ENCODE measurements at places on chromosomes 1 and 21. TPM values are rescaled to one million over a fixed set of nuclear protein-coding genes. Genes with fewer than 3 reads are reported as not detected.

- peak; percentile 17 for DNase-seq
- H3K4me3 ChIP-seq = no peak overlapping the region
- no peak overlapping the region for H3K27ac ChIP-seq
- H3K27me3 ChIP-seq = no peaks in the 10 kb centered on the region
- H3K36me3 ChIP-seq = no peaks in the 10 kb centered on the region
- no peaks in the 10 kb centered on the region for H3K4me1 ChIP-seq
These were observed 21.3 kb upstream of the ATF3 start for GRCh38 chr1:212587016-212587887.

DNA sequence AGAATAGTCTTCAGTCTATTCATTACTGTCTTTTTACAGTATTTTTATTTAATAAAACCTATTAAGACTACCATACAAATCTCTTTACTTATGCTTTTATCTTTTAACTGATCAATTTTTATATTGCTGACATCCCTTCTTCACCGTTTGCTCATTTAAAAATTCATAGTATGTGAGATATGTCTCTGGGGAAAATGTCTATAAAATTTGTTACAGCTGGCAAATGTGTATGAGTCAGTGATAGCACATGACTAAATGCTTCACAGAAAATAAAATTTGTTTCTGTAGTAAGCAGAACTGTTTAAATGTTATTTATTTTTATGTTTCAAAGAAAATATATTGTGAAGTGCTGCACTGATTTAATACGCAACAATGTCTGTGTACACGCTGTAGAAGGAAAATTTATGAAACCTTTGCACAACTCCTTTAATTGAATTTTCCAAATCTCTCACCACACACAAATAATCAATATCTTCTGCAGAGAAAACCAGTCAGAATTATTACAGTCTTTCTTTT is 74.2 kb downstream of the ITGB3BP start:
- no peak overlapping the region for H3K4me3 ChIP-seq
- no peak overlapping the region for H3K27ac ChIP-seq
- no peaks in the 10 kb centered on the region for H3K27me3 ChIP-seq
- no peak for DNase-seq
- no peaks in the 10 kb centered on the region for H3K36me3 ChIP-seq

DNA sequence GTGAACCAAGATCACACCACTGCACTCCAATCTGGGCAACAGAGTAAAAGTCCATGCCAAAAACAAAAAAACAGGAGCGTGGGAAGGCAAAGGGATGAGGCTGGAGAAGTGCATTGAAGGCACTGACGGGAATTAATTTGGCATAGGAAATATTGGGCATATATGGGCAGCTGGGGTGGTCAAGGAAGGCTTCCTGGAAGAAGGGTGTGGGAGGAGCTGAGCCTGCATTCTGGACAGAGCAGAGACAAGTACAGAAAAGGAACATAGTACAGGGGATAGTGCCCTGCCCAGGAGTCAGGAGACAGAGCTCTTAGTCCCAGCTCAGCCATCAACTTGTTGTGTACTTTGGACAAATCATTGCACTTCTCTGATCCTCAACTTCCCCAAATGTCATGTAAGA is 11.7 kb downstream of the SDC3 start:
- peaks cover 97% of the 10 kb centered on the region for H3K4me1 ChIP-seq
- H3K36me3 ChIP-seq = no peaks in the 10 kb centered on the region
- no peak for DNase-seq
- no peak overlapping the region for H3K4me3 ChIP-seq

DNA sequence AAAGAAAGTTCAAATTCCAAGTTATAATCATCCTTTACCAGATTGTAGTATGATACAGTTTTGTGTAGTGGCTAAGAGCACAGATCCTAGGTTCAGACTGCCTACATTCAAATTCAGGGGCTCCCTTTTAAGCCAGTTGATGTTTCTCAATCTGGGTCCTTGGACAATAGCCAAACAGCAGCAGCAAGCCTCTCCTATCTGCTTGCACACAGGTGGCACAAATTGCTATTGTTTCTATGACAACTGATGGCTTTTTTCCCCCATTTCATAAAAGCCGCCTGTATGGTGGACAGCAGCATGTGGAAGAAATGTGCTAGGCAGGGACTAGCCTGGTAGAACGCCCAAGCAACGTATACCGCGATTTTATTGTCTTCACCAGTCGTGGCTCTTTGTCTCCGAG is 76.5 kb downstream of the S1PR1 start:
- no peak overlapping the region for H3K4me3 ChIP-seq
- H3K4me1 ChIP-seq = peaks cover 8% of the 10 kb centered on the region
- H3K27me3 ChIP-seq = peaks cover 4% of the 10 kb centered on the region
- H3K36me3 ChIP-seq = no peaks in the 10 kb centered on the region
- H3K27ac ChIP-seq = no peak overlapping the region

DNA sequence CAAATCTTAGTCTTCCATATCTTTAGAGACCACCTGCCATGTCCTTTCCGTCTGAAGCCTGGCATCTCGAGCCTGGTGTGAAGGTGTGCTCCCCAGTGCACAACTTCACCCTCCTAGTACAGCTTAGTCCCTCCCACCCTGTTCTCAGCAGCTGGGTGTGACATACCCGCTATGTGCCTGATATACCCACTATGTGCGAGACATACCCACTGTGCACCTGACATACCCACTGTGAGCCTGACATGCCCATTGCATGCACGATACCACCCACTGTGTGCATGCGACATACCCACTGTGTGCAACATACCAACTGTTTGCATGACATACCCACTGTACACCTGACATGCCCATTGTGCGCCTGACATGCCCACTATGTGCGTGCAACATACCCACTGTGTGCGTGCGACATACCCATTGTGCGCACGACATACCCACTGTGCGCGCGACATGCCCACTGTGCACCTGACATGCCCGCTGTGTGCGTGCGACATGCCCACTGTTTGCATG is 3.0 kb upstream of the RRP1 start:
- H3K27ac ChIP-seq = no peak overlapping the region
- no peaks in the 10 kb centered on the region for H3K36me3 ChIP-seq
- no peak overlapping the region for H3K4me3 ChIP-seq
- no peak for DNase-seq
- H3K27me3 ChIP-seq = no peaks in the 10 kb centered on the region

GRCh38 chr21:46551636-46552241 is 53.1 kb downstream of the S100B start:
- H3K27me3 ChIP-seq = no peaks in the 10 kb centered on the region
- H3K4me1 ChIP-seq = no peaks in the 10 kb centered on the region
- H3K36me3 ChIP-seq = peaks cover 89% of the 10 kb centered on the region
- peak; percentile 92 for DNase-seq
- no peak overlapping the region for H3K27ac ChIP-seq

- H3K36me3 ChIP-seq = no peaks in the 10 kb centered on the region
- no peaks in the 10 kb centered on the region for H3K4me1 ChIP-seq
- H3K4me3 ChIP-seq = no peak overlapping the region
- no peaks in the 10 kb centered on the region for H3K27me3 ChIP-seq
- no peak overlapping the region for H3K27ac ChIP-seq
These were observed 871.6 kb downstream of the BRINP3 start for GRCh38 chr1:189606047-189606446.

The KCNK2 gene
- total RNA-seq = 3.3 TPM

DNA sequence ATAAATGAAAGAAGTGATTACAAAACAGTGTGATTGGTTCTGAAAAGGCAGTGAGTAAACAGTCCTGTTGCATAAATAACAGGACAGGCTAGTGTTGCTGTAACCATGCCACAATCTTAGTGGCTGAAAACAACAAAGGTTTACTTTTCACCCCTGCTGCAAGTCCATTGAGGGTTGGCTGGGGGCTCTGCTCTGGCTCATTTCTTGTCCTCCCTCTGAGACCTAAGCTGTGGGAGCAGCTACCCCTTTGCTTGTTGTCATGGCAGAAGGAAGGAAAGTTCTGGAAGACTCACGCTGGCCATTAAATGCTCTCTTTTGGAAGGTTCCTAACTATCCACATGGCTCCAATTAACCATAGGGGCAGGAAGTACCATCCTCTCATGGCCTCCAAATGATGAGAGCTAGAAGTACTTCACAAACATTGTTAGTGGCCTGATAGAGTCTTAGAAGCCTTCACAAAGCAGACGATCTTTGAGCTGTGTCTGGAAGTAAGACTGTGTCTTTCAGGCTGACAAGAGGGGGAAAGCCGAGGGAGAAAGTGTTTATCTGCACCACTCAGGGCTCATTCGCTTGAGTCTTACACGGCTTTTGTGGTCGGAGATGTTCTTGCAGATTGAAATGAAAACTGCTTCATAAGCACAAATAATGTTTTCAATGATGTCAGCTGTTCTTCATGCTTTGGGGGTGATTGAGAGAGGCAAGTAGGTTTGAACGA is 11.9 kb downstream of the RCSD1 start:
- no peak overlapping the region for H3K4me3 ChIP-seq
- H3K27ac ChIP-seq = no peak overlapping the region
- H3K36me3 ChIP-seq = peaks cover 5% of the 10 kb centered on the region

DNA sequence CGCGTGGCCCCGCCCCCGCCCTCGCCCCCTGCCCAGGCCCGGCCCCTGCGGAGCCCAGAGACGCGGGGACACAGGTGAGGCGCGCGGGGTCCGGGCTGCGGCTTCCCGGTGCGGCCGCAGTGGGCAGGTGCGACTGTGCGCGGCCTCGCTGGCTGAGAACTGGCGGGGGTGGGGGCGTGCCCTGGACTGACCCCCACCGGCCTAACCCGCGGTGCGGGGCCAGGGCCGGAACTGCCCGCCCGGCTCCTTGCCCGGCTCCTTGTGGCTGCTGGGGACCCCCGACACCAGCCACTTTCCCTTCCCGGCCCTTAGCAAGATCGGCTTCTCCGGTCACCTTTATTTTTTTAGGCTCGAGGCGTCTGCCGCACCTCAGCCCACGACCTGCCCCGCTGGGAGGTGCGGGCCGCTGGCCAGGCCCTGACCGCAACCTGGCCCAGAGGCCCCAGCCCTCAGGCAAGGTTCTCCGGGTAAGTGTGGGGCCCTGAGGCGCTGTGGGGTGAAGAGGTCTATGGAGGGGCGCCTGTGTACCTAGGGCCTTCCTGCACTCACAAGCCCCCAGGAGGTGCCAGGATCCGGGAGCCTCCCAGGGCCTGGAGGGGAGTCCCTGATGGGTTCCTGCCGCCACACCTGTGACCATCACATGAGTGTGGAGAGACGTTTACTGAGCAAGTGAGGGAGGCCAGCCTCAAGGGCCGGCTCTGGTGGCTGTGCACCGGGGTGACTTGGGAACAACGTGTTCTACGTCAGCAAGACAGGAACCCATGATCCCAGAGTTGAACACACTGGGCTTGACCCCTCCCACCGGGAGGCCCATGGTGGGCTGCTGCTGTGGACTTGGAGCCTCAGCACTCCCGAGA is at the start of gene SMIM1:
Gene SMIM1, plus strand, starts transcription at position 35 of the 857 bp plus-strand sequence. CDS start 2,625 bp downstream, outside the sequence.
- no peak for DNase-seq
- no peaks in the 10 kb centered on the region for H3K27me3 ChIP-seq
- H3K4me3 ChIP-seq = peak within 1 kb of the TSS; percentile 89
- H3K4me1 ChIP-seq = peaks cover 49% of the 10 kb centered on the region

DNA sequence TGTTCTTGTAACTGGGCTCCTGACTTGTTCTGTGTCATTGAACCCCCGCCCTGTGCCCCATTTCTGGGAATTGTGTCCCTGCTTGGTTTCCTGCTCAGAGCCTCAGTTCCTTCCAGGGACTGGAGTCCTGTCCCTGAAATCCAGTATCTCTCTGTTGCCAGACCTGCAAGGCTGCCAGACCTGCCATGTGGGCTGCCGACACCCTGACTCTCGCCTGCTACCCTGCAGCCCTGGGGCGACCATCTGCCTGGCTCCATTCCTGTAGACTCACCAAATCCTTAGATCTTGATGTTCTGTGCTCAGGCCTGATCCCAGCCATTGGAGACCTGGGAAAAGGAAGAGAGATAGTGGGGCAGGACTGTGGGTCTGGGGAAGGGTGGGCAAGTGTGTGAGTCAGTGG is 383.3 kb upstream of the PROX1 start:
- no peaks in the 10 kb centered on the region for H3K4me1 ChIP-seq
- H3K36me3 ChIP-seq = no peaks in the 10 kb centered on the region
- peaks cover 4% of the 10 kb centered on the region for H3K27me3 ChIP-seq
- no peak overlapping the region for H3K4me3 ChIP-seq
- DNase-seq = no peak

- H3K4me1 ChIP-seq = peaks cover 69% of the 10 kb centered on the region
- no peak overlapping the region for H3K4me3 ChIP-seq
- H3K27me3 ChIP-seq = no peaks in the 10 kb centered on the region
- no peak overlapping the region for H3K27ac ChIP-seq
- H3K36me3 ChIP-seq = peaks cover 22% of the 10 kb centered on the region
These were observed 2.5 kb downstream of the ADAR start for GRCh38 chr1:154605534-154605933.

DNA sequence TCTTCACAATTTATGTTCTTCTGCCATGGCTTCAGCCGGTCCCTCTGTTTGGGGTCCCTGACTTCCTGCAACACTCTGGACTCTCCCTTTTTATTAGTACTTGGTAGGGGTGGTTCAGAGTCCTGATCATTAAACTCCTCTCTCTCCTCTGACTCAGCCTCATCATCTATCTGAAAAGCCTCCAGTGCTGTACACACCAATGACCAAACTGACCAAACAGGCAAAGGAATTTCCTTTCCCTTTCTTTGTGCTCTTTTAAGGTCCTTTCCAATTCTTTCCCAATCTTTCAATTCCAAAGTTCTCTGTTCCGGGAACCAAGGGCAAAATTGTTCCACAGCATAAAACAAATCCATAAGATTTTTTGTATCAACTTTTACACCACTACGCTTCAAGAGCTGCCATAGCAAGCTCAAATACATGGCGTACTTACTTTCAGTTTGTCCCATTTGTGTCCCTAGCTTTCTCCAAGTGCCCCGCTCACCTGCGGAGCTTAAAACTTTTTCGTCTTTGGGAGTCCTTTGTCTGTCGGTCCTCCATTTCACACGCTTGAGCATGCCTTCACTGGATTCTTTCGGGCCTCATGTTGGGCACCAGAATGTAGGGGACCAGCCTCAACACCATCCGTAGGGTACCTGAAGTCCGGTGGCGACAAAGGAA is 9.6 kb downstream of the DAP3 start:
- no peak overlapping the region for H3K4me3 ChIP-seq
- H3K4me1 ChIP-seq = peaks cover 14% of the 10 kb centered on the region
- H3K27ac ChIP-seq = no peak overlapping the region
- H3K27me3 ChIP-seq = no peaks in the 10 kb centered on the region
- no peak for DNase-seq
- no peaks in the 10 kb centered on the region for H3K36me3 ChIP-seq

DNA sequence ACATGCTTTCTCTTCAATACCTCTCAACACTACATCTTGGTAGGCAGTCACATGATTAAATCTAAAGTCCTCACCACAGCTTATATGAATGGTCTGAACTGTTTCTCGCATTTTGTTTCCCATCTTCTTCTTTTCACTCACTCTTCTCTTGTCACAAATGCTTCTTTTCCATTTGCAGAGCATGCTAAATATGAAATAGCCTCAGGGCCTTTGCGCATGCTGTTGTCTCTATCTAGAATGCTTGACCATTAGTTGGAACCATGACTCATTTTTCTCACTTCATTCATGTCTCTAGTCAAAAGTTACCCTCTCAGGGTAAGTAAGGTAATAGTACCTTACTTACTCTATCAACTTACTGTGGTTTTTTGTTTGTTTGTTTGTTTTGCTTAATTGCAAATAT is 239.7 kb downstream of the PTPRC start:
- H3K27me3 ChIP-seq = no peaks in the 10 kb centered on the region
- H3K4me3 ChIP-seq = no peak overlapping the region
- no peak overlapping the region for H3K27ac ChIP-seq
- H3K36me3 ChIP-seq = no peaks in the 10 kb centered on the region
- no peaks in the 10 kb centered on the region for H3K4me1 ChIP-seq
- no peak for DNase-seq

- no peaks in the 10 kb centered on the region for H3K36me3 ChIP-seq
- no peaks in the 10 kb centered on the region for H3K27me3 ChIP-seq
- no peak overlapping the region for H3K4me3 ChIP-seq
- H3K27ac ChIP-seq = no peak overlapping the region
- H3K4me1 ChIP-seq = peaks cover 16% of the 10 kb centered on the region
- DNase-seq = no peak
These were observed 55.8 kb upstream of the ATP2B4 start for GRCh38 chr1:203570805-203571204.

The SAMD11 gene
- 9.8 TPM for total RNA-seq

Data from esophagus muscularis mucosa (tissue), 4 donors.